D721Med (cell line): ENCODE measurements at places on chromosomes 7 and 10.

DNA sequence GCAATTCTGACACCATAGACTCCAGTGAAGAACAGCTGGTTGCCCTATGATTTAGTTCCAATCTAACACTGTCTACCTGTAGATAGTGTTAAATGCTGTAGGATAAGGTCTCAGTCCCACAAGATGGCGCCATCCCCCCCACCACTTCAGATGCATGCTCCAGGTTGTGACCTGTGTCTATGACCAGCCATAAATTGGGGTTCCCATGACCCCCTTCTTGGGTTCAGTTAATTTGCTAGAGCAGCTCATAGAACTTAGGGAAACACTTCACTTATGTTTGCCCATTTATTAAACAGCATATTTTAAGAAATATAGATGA lies 13.1 kb downstream of the CCSER2 start:
- DNase-seq: no peak

DNA sequence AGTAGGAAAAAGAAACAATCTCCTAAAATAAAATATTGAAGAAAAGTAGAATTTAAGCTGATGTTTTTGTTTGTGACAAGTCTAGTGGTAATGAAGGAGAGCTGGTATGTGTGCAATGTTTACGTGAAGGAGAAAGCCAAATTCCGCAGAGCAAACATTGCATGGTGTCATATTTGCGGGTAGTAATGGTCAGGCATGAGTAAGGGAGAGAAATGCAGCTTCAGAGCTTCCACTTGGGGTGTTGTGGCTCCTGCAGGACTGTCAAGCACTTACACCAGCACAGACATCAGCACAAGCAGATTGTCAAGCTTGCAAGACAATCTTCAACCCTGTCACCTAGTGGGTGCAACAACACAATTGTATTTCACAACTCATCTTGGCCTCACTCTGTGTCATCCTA lies 136.5 kb upstream of the ETV1 start:
- DNase-seq: no peak

GRCh38 chr10:48555310-48556042 lies 49.4 kb downstream of the ARHGAP22 start:
- no peak for DNase-seq

DNA sequence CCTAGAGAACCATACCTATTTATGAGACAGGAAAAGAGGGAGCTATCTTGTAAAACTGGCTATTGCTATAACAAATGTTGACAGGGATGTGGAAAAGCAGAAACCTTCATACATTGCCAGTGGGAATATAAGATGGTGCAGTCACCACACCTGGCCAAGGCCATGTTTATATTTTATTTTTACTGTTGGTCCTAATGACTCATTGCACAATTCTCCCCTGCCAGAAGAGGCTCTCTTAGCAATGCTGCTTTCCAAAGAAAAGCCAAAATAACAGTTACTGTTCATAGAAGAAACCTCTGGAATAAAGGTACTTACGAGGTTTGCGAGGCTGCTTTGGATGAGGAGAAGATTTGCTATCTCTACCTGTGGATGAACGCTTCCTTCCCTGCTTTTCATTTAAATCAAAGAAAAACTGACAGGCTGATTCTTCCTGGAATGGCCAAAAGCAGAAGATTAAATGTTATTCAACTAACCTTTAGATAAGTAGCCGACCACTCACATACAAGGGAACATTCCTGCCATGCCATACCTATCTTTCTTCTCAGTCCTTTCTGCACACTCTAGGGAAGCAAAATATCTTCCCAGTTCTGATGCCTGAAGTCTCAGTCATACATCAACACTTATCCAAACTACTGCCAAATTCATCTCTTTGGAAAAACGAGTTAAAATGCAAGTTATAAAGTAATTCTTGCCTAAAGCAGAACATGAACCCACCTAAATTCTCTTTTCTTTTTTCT lies 16.3 kb upstream of the CHUK start:
- no peak for DNase-seq

DNA sequence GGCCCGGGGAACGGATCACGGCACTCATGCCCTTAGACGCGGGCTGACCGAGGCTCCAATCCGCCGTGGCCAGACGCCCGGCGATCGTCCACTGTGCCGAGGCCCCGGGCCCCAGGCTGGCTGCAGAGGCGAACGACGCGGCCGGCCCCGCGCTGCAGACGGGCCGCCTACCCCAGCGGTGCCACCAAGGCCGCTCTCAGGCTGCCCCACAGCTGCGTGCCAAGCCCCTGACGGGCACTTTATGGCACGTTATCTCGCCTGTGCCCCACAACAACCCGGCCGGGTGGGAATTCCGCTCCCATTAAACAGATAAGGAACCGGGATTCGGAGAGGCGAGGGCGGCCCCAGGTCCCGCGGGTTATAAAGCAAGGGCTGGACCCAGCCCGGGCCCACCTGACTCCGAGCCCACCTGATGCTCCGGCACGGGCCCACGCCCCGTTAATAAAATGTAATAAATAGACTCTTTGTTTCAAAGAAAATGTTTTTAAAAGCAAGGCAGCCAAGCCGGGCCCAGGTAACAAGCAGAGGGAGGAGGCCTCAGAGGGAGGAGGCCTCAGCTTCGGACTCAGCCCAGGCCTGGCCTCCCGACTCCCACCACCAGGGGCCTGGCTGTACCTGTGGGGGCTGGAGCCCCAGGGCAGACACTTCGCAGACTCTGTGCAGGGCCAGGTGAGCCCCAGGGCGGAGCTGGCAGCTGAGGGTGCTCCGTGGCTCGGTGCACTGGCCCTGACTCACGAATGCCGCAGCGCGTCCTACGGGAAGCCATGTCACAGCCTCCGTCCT lies 79.7 kb downstream of the FOXL3 start:
- no peak for DNase-seq
